ENCODE measurements at places on chromosomes 5 and 9.
A peak's percentile ranks its signal among the peaks of the same experiment; 100 is the strongest.

GRCh38 chr9:4879115-4879558 lies 86.4 kb downstream of the RCL1 start:
- no peak for DNase-seq

GRCh38 chr5:172636279-172637050 lies 4.6 kb upstream of the NEURL1B start:
- DNase-seq = no peak

- no peak for DNase-seq
Observed at GRCh38 chr5:33721491-33722200, 170.1 kb downstream of the ADAMTS12 start.

GRCh38 chr5:76143884-76144283 lies 60.7 kb downstream of the SV2C start:
- DNase-seq = no peak

DNA sequence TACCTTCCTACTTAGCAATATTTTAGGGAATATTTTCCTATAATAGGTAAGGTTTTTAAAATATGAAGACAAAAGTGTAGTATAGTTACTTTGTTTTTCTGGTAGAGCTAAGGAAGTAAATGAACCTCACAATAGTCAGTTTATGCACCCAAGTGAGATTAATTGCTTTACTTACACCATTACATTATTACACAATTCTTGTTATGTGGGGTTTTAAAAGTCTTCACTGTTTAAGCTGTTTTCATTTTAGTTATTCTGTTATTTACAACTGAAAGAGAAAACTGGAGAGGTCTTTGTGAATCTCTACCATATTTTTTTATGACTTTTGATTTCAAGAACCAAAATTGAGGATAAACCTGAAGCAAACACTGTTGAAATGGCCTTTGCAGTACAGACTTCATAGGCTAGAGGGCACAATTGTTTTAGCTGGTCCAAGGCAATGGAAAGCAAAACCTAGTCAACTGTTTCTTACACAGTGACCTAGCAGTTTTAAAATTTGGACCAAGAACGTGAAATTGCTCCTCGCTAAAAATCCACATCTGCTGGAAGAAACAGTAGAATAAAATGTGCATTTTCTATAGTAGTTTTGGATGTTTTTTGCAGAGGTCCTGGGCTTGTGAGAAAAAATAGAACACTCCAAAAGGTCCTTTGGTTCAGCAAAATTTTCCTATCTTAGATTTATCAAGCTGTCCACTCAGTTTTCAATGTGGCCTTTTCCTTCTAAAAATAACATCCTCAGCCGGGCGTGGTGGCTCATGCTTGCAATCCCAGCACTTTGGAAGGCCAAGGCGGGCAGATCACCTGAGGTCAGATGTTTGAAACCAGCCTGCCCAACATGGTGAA lies 66.4 kb upstream of the FER start:
- DNase-seq = peak; percentile 37

- no peak for DNase-seq
Observed at GRCh38 chr9:99873943-99874584, 32.4 kb upstream of the STX17 start.

- no peak for DNase-seq
Observed at GRCh38 chr9:128757602-128758001, 14.1 kb downstream of the ZER1 start.

DNA sequence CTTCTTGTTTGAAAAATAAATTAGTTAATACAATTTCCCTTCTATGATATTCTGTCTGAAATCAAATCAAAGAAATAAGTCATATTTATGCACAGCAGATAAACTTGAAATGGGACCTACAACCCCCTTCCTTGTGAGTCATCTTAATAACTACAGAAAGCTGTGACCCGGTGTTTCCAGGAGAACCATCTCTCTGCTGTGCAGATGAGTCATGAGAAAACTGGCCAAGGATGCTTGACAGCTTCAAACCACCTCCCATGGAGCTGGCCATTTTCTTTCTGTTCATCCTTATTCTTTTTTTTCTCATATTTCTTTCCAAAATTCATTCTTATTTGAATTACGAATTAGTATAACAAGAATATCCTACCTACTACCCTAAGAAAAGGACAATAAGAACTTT lies 43.4 kb upstream of the NR4A3 start:
- DNase-seq = peak; percentile 25
